MG63 (cell line): ENCODE measurements at places on chromosomes 2 and 18. TPM values are rescaled to one million over a fixed set of nuclear protein-coding genes. Genes with fewer than 3 reads are reported as not detected.

The HJURP gene
- 59.1 and 67.1 TPM in 2 replicates for total RNA-seq

The GAD1 gene
- total RNA-seq = 3.2 TPM in 1 of 2 replicates, not detected in the other

DNA sequence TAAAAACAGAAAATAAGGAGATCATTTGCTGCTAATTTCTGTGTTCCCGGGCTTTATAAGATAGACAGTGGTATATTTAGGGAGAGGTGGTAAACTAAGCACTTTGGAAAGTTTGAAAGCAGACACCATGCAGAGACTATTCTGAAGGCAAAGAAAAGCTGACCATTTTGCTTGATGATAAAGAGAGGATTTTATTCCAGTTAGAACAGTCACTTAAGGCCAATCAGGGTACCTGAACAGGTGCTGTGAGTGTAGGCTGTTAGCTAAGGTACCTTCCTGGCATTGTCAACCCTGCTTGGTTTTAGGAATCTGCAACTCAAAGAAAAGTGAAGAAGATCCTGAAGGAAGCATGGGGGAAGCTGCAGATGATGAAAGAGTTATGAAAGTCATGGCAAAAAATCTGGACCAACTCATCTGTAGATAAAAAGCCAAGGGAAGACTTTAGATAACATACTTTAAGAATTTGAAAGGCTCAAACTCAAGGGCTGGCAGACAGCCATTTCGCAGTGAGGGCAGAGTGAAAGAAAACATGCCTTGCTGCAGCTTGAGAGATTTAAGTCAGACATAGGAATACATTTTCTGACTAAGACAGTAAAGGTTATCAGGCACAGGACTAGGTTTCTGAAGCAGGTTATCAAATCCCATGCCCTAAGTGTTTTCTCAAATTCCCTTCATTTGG, 80.1 kb upstream of the ARL5A start:
- no peak for DNase-seq

The TEX44 gene
- not detected in 2 replicates for total RNA-seq

- no peak for DNase-seq
Observed at GRCh38 chr2:20188851-20189250, 36.1 kb downstream of the SDC1 start.

- no peak for DNase-seq
Observed at GRCh38 chr2:230600285-230600684, 112.4 kb upstream of the CAB39 start.

- DNase-seq = no peak
Observed at GRCh38 chr2:149364839-149365238, 34.5 kb downstream of the LYPD6 start.

DNA sequence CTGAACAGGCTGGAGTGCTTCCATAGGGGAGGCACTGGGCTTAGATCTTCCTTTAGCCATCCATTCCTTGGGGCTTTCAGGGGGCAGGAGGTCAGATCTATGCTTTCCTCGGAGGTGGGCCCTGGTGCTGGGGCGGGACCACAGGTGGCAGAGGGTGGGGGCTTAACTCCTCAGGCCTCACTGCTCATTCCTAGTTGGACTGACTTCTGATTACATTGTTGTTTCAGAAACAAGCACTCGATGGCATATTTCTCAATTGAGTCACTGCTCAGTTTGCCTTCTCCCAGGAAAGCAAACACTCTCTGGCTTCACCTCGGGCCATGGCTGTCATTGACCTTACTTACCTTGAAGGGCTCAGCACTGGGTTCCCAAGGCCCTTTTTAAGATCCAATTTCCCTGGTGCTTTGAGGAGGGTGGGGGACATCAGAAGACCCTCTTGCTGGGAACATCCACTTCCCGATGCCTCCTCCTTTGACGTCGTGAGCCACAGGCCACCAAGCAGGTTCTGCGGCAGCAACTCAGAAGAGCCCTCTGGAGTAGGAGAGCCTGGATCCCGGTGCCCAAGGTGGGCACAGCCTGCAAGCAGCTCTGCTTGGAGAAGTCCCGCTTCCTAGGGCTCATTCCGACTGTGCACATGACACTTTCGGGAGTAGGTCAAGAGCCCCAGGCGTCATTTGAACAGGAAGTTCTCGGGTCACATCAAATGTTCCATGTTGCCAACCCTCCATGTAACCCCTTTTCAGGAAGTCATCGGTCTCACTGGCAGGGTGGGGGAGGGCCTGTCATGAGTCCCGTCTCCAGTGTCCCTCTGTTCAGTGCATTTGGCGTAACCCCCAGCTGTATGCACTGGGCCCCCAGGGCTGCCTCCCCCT, 40.6 kb downstream of the SDC1 start:
- peak; percentile 46 for DNase-seq

GRCh38 chr2:200135082-200135481, 171.4 kb upstream of the SPATS2L start:
- DNase-seq = no peak

GRCh38 chr2:71528131-71528591, 74.8 kb downstream of the DYSF start:
- no peak for DNase-seq

DNA sequence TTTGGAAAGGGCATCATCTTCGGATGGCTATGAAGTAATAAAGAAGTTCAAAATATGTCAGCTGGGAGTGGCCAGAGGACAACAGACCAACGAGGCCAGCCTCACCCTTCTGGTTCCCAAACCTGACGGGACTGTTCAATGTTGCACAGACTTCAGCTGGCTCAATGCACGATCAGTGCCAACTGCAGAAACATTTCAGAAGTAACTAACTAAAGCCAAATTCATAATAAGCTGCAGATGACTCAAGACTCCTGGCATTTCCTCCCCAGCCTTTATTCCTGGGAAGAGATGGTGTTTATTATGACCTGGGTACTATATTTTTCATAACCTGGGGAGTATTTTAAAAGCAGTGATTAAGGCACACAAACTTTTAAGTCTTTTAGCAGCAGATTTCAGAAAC, 3.8 kb upstream of the ATP6V1C2 start:
- peak; percentile 85 for DNase-seq
